ENCODE measurements at places on chromosomes 5 and 9.

- no peak for DNase-seq
Measured at GRCh38 chr9:1929134-1929533, 86.0 kb upstream of the SMARCA2 start.

DNA sequence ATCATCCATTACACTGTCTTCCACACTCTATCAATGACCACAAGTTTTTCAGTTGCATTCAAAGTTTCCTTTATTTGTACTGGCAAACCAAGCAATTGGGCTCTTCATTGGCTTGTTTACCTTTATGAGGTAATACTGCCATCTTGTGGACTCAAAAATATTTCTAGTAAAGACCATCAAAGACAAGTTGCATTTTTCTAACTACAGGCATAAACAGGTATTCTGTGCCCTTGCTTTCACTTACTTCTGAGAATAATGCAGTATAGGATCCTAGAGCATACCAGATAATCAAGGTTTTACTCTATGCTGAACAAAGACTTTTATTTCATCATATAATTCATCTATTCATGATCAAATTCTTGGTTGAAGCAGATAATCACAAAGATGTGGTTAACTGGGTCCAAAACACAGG, 173.7 kb upstream of the POU5F2 start:
- peak; percentile 64 for DNase-seq

DNA sequence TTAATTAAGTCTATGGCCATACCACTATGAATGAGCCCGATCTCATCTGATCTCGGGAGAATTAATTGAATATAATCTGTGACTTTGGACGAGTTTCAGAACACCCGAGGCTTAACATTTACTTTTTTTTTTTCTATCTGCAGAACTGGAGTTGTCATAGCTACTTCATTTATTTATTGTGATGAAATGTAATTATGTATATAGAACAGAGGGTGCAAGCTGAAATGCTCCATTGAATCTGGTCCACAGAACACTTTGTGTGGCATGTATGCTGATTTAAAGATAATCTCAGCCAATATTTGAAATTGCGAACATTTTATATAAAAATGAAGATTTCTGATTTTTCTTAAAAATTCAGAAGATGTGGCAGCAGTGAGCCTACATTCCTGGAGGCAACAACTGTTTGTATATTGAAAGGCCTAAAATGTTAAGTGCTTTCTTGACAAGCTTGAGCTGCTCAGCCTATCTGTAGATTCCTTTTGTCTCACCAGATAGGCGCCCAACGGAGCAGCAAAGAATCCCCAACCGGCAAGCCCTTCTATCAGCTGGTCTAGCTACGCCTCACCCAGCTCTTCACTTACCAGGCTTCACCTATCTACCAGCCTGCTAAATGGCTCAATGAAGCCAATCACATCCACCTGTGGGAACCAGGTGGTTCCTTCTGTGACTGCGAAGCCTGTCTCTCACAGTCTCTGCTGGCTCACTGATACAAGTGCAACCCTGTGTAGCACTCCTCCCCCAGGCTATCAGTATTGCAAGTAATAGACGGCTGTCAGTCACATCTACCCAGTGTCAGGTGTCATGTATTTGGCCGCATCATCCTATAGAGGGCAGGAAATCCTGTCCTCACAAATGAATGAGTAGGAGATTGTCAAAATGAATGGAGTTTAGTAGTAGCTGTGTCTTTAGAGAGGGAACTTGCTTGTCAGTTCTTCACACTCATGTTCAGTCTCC, 170.6 kb upstream of the MRPS30 start:
- no peak for DNase-seq

GRCh38 chr5:155929112-155929511, 397.9 kb upstream of the SGCD start:
- DNase-seq: no peak

DNA sequence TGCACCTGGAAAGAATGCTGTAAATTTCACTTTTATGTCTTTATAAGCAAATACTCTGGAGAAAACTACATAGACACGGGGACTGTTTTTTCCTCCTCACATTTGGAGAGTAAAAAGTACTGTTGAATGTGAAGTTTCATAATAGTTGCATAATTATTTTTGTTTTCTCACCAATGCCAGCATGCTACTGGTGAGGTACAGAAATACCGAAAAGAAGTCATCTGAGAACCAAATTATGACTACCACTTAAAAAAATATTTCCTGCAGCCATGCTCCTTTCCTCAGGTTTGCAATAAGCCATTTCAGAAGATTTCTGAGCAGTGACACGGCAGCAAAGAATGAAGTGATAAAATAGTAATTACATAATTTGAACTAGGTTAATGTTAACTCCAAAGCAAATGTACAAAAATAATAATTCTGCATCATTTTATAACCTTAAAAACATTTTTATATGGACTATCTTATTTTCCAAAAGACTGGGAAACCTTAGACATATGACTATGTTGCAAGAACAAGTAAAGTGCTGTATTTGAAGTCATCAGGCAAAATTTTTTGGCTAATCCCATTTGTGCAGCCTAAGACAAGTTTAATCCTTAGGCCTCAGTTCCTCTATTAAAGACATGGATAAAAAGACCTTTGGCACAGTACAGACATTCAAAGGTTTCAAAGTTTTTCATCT, 144.7 kb downstream of the PCSK1 start:
- DNase-seq: no peak

GRCh38 chr5:135110785-135111596, 77.0 kb upstream of the PITX1 start:
- DNase-seq: no peak

DNA sequence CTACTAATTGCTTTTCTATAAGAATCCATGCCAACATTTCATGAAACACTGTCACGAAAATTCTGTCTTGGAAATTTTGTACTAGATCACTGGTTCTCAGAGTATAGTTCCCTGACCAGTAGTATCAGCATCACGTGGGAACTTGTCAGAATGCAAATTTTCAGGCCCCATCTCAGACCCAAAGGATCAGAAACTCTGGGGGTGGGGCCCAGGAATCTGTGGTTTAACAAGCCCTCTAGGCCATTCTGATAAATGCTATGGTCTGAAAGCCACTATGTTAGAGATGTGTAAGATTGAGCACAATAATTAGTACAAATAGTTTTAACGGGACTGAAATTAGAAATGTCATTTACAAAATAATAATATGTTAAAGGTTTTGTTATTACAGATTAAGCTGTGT, 615.7 kb upstream of the ARRDC3 start:
- no peak for DNase-seq

DNA sequence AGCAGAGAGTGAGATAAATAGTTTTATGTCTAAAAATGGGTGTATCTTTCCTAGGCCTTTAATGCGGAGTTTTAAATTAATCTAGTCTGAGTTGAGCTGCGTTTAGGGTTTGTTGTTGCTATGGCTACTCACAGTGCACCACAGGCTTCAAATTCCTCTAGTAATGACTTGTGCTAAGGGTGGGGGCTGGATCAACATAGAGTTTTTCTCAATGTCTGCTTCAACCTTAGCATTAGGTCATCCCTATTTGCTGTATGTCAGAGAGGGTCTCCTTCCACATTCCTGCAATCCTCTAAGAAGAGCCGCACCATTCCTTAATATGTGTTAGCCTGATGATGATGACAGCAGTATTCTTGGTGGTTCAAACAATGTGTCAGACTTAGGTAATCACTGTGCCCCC, 465.6 kb upstream of the KIF2A start:
- DNase-seq: no peak

DNA sequence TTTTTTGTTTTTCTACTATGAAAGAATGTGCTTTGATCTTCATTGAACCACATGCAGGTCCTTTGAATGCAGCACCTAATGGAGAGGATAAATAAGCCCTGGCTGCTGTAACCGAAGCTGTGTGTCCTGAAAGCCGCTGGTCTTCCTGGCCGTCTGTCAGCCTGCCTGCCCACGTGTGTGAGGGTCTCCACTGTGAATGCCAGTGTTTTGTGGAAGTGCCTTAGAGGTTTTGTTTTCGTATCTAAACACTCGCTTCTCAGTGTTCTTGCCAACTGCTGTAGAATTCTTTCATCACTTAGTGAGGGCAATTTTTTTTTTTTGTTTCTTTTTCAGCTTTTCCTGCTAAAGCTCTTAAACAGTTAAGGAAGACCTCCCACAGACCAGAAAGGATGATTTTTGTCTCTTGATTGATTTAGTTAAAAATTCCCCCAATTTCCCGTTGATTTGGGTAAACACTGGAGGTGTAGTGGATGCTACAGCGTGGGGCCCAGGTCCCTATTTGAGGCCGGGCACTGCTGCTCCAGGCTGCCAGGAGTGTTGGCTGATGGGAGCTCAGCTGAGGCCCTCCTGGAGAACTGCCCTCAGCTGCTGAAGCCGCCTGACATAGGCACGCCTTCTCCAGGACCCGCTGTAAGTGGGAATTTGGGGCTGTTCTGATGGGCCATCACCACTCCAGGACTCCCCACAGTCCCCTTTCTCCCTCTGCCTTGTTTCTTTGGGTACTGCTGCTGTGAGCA, 29.2 kb upstream of the PTCH1 start:
- no peak for DNase-seq

DNA sequence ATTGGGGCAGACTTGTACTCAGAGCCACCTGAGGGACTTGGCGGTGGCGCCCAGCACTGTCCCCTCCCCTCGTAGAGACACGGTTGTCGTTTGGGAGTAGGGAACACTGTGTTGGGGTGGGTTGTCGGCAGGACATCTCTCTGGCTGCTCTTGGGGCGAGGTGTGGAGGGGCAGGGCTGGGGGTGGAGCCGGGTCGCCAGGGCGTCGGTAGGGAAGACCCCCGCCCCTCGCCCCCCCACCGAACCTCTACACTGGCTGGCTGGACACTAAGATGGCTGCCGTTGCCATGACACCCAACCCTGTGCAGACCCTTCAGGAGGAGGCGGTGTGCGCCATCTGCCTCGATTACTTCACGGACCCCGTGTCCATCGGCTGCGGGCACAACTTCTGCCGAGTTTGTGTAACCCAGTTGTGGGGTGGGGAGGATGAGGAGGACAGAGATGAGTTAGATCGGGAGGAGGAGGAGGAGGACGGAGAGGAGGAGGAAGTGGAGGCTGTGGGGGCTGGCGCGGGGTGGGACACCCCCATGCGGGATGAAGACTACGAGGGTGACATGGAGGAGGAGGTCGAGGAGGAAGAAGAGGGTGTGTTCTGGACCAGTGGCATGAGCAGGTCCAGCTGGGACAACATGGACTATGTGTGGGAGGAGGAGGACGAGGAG, 778 bp downstream of the TRIM41 start:
- DNase-seq: peak; percentile 69

DNA sequence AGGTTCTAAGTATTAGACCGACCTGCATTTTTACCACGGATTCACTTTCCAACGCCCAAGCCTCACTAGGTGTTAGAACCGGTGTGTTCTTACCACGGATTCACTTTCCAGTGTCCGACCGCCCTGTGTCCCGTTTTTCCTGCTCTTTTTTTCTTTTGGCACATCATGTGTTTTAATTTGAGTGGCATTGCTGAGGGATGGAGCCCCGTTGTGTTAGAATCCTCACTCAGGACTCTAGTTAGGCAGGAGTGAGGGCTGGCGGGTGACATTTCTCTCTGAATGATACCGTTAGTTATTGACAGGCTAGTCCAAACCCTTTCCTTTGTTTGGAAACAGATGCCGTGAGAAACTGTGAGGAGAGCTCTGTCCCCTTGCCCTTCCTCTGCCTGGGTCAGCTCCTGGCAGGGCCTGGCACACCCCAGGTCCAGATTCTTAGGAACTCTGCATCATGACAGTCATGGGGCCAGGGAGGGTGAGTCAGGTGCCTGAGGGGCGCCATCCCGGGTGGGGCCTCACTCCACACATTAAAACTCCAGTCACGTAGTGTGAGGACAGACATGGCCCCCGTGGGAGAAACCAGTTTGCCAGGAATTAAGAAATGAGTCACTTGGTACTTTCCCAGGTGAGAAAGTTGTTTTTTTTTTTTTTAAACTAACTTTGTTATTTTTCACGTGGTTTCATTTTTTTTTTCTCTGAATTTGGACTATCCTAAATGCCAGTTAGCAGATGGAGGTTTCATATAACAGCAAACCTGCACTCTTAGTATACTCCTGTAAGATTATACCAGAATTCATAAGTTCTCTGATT, 15.8 kb downstream of the EXOC3 start:
- DNase-seq: no peak

- DNase-seq: peak; percentile 32
Measured at GRCh38 chr5:146785065-146785464, 93.5 kb downstream of the PPP2R2B start.

DNA sequence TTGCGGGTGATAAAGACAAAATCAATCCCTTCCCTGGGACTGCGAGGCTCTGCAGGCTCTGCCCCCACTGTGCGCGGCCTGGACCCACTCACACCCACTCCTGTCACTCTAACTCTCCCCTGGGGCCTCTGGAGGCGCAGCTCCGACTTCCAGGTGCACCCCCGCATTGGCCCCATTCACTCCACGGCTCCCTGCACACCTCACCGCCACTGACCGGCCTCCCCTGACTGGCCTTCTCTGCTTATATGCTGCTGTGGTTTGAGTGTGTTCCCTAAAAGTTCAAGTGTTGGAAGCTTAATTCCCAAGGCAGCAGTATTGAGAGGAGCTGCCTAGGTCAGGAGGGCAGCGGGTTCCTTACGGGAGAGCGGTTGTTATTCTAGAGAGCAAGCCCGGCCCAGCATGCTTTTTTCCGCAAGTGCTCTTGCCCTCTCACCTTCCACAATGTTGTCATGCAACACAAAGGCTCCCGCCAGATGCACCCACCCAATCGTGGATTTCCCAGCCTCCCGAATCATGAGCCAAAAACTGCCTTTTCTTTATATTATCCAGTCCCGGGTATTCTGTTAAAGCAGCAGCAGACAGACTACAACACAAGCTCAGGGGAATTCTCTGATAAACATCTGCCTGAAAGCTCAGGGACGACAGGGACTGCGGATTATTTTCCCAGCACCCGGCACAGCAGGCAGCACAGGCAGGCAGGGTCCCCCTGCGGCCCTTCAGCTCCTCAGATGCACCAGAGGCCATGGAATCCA, 73.5 kb upstream of the LRRTM2 start:
- no peak for DNase-seq

GRCh38 chr5:148788636-148789035, 37.8 kb upstream of the ADRB2 start:
- no peak for DNase-seq

GRCh38 chr5:36482812-36483211, 123.6 kb upstream of the SLC1A3 start:
- DNase-seq: no peak

DNA sequence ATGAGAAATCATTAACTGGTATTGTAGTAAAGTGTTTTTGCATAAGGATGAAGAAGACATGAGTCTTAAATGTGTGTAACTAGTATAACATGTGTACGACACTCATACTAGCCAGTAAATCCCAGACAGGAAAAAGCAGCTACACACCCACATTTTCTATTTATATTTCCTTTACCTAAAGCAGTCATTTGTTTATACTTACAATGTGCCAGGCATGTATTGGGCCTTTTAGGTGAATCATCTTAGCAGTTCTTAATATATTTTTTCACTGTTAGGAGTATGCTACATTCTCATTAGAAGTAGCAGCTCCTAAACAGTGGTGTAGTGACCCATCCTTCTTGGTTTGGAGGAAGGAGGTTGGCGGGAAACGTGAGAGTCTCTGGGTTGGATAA, 55.8 kb upstream of the TMC1 start:
- DNase-seq: no peak

DNA sequence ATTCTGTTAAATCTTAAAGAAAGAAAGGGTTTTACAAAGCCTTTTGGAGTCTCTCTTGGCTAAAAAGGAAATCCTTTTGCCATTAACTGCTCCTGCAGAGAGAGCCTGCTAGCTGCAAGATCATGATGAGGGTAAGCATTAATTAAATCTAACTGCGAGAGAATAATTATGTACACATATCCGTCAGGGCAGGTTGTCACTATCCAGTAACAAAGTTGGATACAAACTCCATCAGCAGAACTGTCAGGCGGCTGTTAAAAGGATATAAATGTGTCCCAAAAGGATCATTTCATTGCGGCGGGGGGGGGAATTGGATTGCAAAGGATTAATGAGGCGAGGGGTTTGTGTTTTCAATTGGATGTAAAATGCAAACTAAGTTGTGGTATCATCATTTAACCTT, 289.3 kb downstream of the ASTN2 start:
- DNase-seq: no peak
